Airway epithelial cell (primary cell): ENCODE measurements at places on chromosomes 16 and 17. TPM values are rescaled to one million over a fixed set of nuclear protein-coding genes. Genes with fewer than 3 reads are reported as not detected.

CX3CL1 gene
- 6.7 and 9.9 TPM in 2 replicates for total RNA-seq

RPS6KB1 gene
- 10.1 and 13.6 TPM in 2 replicates for total RNA-seq

EFNB3 gene
- total RNA-seq = 2.0 and 2.6 TPM in 2 replicates

MYH13 gene
- total RNA-seq = not detected in 2 replicates

CDH15 gene
- not detected in 2 replicates for total RNA-seq

SLC35G6 gene
- not detected in 2 replicates for total RNA-seq

ARL17A gene
- total RNA-seq = 2.5 and 2.8 TPM in 2 replicates

G6PC1 gene
- not detected in 2 replicates for total RNA-seq

MYH8 gene
- total RNA-seq = not detected in 2 replicates

CTCF gene
- 17.7 and 25.5 TPM in 2 replicates for total RNA-seq

TNFRSF13B gene
- not detected in 2 replicates for total RNA-seq

ITGAL gene
- not detected in 2 replicates for total RNA-seq

PAFAH1B1 gene
- total RNA-seq = 47.6 and 58.5 TPM in 2 replicates
